ENCODE measurements at places on chromosomes 3 and 15.

DNA sequence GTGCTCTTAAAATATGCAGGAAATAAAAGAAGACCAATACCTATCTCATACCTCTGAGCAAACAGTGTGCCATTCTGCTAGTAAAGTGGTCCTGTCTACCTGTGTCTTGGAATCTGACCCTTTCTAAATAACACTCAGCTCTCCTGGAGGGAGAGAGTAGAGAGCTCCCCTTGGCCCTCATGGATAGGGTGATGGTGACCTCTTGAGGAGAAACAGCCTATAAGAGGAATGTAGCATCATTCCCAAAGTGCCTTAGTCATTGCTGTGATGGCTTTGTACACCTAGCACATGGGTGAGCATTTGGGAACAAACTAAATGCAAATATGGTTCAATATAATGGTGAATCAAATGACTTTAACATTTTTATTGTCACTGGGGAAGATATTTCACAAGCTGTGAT, 10.0 kb downstream of the SNTN start:
- no peak for DNase-seq

DNA sequence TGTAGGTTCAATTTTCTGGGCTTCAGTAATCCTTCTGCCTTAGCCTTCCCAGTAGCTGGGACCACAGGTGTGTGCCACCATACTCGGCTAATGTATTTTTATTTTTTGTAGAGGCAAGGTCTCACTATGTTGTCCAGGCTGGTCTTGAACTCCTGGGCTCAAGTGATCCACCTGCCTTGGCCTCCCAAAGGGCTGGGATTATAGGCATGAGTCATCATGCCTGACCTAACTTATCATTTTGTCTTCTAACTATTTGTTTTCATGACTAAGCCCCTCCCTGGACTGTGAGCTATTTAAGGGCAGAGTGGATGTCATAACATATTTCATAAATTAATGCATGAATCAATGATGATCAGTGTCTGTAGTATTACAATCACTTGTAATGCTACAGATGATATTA, 56.1 kb upstream of the PIAS1 start:
- no peak for DNase-seq

GRCh38 chr3:153443961-153444360, 281.9 kb downstream of the RAP2B start:
- no peak for DNase-seq

DNA sequence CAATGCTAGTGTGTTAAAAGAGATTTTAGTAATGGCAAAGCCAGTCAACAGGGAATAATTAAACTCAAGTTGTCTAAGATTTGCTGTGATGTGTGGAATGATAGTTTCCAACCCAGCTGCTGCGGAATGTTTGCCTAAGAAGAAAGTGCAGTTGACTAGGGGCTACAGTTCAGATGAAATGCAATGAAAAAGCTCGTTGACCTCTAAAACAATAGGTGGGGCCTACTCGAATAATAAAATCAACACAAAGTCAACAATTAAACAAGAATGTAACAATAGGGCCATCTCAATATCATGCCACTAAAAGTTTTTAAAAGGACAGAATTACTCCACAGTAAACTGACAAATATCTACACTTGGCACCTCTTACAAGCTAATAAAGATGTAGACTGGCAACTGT, 484.2 kb downstream of the MECOM start:
- DNase-seq = no peak

DNA sequence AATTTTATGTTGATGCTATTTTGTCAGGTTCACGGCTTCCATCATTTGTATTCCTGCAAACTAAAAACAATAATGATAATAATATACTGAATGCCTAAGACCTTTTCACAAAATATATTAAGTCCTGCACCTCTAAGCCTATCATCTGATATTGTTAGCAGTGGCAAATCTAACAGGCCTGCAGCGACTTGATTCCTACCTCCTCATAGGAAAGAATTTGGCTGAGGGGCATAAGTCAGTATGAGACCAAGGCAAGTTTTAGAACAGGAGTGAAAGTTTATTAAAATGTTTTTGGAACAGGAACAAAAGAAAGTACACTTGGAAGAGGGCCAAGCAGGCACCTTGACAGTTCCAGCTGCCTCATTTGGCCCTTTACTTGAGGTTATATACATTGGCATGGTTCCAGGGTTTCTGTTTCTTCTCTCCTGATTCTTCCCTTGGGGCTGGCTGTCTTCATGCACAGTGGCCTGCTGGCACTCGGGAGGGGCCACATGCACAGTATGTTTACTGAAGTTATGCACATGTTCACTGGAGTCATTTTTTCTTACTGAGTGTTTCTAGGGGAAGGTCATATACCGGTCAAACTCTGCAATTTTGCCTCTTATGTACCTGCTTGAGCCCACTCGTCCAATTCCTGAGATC, 418.1 kb downstream of the EPHA6 start:
- DNase-seq = no peak

- no peak for DNase-seq
Observed at GRCh38 chr15:75947092-75947491, 43.4 kb downstream of the FBXO22 start.

DNA sequence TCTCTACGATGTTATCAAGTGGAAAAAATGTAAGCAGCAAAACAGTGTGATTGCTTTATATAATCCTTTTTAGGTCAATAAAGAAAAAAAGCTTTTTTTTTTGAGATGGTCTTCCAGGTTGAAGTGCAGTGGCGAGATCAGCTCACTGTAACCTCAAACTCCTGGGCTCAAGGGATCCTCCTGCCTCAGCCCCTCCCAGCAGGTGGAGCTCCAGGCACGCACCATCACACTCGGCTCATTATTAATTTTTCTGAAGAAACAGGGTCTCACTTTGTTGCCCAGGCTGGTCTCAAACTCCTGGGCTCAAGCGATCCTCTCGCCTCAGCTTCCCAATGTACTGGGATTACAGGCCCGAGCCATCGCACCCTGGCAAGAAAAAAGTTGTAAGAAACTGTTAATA, 17.3 kb downstream of the RNF168 start:
- no peak for DNase-seq

DNA sequence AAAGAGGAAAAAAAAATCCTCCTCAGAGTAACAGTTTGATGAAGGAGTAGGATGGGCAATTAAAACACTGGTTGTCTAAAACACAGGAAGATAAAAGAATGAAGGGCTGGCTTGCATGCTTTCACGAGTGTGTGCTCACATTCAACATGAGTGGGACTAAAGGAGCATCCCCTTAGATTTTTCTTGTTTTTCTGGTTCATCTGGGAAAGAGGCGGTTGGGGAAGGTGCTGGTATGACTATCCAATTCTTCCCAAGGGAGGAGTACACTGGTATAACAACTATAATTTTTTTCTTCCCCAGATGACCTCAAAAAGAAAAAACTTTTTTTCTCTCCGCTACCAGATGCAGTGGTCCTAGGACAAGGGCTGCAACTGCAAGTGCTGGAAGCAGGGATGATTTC, 143.7 kb downstream of the MYO9A start:
- DNase-seq = no peak

- no peak for DNase-seq
Observed at GRCh38 chr3:193593668-193594030, 641 bp downstream of the OPA1 start.

GRCh38 chr3:52408466-52408865, 36.4 kb downstream of the SEMA3G start:
- no peak for DNase-seq

- DNase-seq = peak; percentile 24
Observed at GRCh38 chr15:101613130-101614000, 38.8 kb downstream of the TM2D3 start.
